Gastrocnemius medialis (tissue), 4 donors: ENCODE measurements at places on chromosomes 7 and 10. TPM values are rescaled to one million over a fixed set of nuclear protein-coding genes. Genes with fewer than 3 reads are reported as not detected.

GRCh38 chr7:70298780-70299471 lies 700.7 kb downstream of the AUTS2 start:
- no peak for DNase-seq

DNA sequence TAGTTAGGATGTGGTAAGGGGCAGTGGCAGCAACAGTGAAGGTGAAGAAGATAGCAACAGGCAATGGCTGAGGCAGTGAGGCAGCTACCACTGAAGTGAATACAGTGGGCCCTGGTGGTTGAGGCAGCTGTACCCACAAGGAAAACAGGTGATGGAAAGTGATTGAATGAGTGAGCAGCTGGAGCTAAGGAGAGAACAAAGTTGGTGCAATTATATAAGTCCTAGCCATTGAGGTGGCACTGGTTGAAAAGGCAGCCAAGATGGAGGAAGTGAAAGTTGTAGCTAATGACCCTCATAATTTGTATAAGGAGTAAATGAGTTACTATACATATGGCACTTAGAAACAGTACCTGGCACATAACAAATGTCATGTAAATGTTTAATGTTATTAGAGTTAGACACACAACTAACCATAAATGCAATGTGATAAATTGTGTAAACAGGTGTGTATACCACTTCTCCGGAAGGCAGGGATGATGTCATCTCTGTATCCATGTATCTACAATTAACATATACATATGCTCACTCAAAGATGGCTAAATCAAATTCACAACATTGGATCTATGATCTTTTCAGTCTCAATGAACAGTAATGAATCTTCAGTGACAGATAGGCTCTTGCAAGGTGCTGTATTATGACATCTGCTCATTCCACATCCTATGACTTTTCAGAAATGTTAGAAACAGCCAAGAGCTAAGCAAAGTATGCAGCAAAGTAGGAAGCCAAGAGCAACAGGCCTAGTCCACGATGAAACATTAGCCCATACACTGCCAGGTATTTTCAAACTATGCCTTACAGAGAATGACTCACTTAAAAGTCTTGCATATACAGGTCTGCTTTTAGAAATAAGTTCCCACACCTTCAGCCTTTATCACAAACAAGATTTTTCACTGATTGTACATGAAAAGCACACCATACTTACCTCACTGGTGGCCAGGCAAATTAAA lies 10.7 kb downstream of the XPNPEP1 start:
- no peak for DNase-seq

- DNase-seq: no peak
Observed at GRCh38 chr7:146876411-146876810, 759.8 kb downstream of the CNTNAP2 start.

DNA sequence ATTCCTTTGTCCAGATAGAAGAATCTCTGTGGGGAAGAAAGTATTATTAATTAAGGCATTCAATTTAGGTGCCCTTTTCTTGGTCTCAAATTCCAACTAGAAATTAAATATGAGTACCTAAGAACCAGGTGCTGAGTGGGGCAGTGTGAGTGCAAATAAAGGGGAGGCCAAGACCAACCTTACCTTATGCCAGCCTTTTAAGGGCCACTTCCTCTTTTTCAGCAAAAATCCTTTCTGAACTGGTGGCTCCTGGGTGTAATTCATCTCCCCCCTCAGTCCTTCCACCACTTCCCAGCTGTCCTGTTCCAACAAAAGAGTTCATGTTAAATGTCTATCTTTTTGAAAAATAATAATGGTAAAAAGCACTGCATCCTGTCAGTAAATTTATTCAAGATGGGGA lies 108.2 kb downstream of the OSBPL3 start:
- DNase-seq: no peak

DNA sequence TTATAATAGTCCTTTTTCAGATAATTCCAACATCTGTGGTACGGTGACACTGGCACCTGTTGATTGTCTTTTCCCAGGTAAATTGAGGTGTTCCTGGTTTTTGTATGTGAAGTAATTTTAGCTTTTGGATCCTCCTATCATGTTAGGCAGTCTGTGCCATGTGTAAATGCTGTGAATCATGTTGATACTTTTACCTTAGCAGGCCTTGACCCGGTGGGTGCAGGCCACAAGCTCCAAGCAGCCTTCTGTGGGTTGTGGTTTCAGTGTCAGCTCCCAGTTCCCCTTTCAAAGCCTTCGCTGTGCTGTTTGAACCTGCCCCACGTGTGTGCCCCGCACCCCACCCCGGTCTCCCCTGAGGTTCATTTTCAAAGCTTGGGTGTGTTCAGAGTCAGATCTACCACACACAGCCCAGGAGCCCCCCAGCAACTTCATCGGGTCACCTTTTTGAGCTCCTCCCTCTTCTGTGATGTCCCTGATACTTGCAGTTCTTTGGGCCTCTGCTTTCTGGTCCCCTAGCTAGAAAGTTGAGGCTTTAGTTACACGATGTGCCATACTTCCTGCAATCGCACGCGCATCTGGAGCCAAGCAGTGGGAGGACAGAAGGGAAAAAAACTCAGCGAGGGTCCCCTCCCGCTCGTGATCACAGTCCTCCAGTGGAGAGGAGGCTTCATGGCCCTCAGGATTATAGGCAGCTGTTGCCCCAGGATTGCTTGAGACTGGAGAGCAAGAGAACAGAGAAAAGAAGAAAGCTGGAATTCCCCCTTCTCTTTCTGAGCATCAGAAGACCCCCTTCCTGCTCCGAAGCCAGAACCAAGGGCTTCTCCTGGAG lies 8.7 kb upstream of the BHLHA15 start:
- no peak for DNase-seq

The SLC26A5 gene
- not detected for total RNA-seq

The DDC gene
- not detected for total RNA-seq
